Stimulated activated CD8-positive, alpha-beta memory T cell treated with anti-CD3 and anti-CD28 coated beads, Interleukin-4, amount 100 ng/mL, for 1 hour (primary cell): ENCODE measurements at places on chromosomes 2 and 18.
A peak's percentile ranks its signal among the peaks of the same experiment; 100 is the strongest.

DNA sequence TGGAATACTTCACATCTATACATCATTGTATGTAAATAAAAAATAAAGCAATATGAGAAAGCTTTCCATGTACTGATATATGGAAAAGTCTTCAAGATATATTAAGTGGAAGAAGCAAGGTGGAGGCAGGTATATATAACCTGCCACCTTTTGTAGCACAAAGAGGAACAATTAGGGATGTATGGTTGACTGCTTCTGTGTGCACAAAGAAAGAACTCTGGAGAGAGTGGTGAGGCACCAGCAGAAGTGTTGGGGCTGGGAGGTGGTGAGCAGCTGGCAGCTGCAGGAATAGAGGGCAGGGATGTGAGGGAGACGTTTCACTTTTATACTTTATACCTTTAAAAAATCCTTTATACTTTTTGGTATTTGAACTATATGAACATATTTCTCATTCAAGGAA is 26.1 kb downstream of the KIF5C start:
- DNase-seq, result no peak

DNA sequence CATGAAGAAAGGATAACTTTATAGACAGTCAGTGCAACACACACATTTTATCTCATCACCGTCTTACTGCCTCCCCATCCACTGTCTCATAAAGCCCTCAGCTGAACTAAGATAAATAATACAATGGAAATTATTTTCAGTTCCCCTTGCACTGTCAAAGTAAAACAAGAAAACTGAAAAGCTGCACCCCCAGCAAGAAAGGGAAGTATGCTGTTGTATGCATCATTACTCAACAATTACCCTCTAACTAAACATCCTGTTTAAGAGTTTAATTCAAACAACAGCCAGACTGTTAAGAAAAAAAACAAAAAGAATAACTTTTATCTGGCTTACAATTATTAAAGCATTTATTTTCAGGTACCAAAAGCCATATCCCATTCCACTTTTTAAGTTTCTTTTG is 25.0 kb downstream of the MPPE1 start:
- no peak for DNase-seq

DNA sequence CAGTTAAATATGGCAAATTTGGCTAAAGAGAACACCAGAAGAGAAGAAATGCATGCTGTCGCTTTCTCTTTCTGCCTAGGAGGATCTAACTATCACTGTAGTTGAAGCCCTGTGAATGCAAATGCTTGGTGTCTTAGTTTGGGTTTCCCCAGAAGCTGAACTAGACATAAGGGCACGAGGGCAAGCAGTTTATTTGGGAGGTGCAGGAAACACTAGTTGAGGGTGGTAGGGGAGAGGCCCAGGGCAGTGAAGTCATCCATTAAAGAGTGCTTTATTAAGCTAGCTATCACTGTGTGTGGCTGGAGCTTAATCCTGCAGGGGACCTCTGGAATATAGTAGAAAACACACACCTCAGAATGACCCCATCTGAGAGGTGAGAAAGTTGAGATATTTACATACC is 639.8 kb upstream of the ZEB2 start:
- no peak for DNase-seq

DNA sequence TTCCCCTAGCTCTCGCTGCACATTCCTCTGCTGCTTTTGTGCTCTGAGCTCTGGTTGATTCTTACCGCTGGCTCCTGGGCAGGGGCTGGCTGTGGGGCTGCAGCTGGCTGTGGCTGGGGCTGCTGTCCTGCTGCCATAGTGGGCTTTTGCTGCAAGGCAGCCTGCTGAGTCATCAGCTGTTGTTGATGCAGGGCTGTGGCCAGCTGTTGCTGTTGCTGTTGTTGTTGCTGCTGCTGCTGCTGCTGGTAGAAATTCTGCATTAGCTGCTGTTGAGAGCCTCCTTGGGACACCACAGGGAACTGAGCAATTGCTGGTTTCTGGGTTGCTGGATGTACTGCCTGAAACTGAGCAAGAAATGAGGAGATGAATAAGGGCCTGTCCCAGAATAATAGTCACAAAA is 77.2 kb upstream of the NFU1 start:
- DNase-seq, result no peak

- no peak for DNase-seq
These were observed 94.1 kb downstream of the PRPF40A start for GRCh38 chr2:152623076-152623740.

DNA sequence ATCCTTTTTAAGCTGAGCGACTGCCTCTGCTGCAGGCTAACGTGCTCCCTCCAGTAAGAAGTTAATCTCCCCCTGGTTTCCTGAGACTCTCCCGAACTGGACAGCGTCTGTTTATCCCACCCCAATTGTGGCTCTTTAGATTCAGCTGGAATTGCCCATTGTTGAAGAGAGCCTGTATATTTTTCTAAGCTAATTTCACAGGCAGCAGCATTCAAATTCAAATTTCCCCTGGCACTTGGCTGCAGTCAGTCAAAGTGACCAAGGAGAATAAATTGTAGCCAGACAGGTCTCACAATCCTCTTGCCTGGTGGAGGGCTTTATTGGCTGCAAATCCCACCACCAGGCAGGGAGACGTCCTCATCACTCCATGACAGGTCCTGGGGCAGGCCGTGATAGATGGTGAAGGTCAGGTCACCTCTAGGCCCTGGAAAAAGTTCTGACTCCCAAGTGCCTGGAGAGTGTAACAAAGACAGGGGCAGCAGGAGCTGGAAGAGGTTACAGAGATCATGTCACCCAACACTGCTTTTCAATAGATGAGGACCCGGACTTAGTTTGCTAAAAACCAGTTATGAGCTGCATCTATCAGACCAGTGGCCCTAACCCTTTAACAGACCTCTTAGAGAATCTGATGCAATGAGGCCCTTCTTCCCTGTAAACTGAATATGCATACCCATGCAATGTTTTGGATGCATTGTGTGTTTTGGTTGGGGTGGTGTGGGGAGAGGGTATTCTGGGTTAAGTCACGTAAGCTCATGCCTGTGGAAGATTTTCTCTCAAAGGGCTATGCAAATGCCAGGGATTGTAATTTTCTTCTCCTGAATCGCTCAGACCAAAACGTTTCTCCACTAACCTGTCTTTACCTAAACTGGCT is 32.3 kb upstream of the C18orf32 start:
- DNase-seq, result no peak

GRCh38 chr2:163255086-163255485 is 416.5 kb upstream of the KCNH7 start:
- DNase-seq, result no peak

DNA sequence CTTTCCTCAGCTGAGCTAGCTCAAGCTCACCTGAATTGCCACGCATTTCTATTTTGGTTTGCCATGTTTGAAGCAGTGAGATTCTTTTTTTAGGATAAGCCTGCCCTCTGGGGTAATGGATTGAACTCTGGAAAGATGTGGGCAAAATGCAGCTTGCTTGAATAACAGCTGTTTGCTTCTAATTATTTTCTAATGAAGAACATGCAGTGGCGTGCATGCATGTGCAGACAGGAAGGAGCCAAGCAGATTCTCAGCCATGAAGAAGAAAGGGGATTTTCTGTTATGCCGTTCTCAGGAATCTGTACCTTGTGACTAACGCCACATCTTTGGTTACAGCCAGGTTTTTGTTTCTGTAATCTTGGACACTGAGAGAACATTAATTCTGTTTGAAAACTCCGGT is 171.2 kb downstream of the ANTXR1 start:
- DNase-seq, result no peak

DNA sequence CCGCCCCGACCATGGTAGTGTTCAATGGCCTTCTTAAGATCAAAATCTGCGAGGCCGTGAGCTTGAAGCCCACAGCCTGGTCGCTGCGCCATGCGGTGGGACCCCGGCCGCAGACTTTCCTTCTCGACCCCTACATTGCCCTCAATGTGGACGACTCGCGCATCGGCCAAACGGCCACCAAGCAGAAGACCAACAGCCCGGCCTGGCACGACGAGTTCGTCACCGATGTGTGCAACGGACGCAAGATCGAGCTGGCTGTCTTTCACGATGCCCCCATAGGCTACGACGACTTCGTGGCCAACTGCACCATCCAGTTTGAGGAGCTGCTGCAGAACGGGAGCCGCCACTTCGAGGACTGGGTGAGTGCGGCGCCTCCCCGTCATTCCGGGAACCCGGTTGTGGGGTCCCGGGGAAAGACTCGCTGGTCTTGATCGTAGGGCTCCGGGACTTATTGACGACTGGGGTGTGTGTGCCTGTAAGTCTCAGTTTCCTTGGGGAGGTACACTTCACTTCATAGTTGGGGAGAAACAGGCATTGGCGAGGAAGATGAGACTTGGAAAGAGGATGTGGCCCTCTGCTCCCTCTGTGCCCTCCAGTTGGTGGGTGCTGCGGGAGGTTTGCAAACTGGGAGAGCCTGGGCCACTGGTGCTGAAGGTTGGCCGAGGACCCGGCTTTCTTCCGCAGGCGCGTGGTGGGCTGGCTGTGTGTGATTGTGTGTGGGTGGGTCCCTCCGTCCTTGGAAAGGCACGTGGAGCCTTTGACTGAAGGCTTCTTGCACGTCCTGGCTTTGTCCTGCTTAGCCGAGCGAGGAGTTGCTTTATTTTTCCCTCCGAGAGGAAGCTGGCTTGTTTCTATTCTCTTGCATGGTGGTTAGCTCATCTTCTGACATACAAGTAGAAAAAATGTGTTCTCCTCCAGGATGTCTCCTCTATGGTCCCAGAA is 886 bp downstream of the PRKCE start:
- DNase-seq, result no peak

DNA sequence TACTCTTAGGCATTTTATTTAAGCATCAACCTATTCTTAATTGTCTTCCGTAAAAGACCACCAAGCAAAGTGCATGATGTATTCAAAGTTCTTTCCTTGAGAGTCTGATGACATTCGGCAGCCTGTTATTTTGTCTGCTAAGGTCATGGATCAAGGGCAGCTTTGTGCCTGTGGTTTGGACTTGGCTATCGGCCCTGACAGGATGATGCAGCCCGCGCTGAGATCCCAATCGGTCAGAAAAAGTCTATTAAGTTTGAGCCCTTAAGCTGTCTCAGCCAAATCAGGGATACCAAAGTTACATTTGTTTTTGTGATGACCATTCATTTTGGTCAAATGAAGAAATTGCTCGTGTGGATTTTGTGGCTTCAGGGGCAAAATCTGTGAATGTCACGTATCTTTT is 718.9 kb upstream of the FANCL start:
- no peak for DNase-seq

DNA sequence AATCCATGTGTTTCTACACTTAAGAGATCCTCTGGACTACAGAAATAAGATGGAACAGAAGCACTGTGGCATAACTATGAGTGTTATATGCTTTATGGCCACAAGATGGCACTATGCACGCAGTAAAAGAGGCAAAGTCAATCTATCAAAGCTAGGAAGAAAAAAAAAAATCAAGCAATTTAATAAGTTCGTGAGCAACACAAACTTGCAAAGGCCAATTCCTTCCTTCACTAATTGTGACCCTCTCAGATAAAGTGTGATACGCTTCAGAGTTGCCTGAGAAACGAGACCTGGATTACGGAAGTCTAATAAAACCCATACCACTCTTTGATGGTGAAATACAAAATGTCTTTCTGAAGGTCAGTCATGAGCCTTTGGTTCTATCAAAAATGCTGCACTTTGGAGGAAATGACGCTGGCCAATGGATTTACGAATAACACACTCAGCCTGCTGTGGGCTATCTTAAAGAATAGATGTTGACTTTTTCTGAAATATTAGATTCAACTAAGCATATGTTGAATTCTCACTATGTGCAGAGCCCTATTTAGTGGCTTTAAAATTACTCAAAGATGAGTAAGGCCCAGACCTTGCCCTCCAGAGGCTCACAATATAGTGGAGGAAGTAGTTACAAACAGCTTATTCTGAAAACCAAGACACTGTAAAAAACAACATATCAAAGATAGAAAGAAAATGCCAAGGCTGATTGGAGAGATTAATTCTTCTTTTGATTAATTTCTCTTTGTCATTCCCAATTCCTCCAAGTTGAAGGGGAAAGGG is 35.5 kb upstream of the TTR start:
- no peak for DNase-seq

GRCh38 chr18:7609617-7610016 is 42.5 kb downstream of the PTPRM start:
- no peak for DNase-seq

GRCh38 chr2:9627310-9627709 is 3.5 kb downstream of the YWHAQ start:
- no peak for DNase-seq

DNA sequence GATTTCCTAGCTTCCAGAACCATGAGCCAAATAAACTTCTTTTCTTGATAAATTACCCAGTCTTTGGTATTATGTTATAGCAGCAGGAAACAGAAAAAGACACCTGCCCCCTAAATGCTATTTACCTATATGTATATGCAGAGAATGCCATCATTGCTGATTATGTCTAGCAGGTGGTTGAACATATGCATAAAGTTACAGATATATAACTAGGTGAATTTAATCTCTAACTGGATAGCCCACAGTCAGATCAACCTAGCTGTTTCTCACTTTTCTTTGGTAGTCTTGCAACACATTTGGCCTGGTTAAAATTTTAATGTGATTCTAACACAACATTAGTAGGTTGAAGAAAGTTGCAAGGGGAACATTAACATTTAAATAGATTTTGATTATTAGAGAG is 7.1 kb upstream of the CERS6 start:
- DNase-seq, result no peak

GRCh38 chr2:54522624-54523281 is 66.6 kb downstream of the SPTBN1 start:
- DNase-seq, result peak; percentile 37

GRCh38 chr2:127511917-127512316 is 14.4 kb downstream of the IWS1 start:
- no peak for DNase-seq

DNA sequence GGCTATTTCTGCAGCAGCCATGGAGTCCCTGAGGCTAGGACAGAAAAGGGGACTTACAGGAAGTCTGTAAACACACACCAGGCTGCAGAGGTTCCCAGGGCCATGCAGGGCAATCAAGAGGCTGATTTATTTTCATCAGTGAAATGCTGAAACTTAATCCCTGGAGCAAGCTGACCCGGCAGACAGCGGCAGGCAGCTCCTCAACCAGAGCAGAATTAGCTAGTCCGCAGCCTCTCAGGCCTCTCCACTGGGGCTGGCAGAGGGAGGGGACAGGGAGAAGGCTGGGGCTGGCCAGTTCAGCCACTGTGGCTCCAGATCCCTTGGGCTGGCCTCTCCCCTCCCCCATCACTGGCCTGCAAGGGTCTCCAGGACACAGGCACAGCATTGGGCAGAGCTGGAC is 136.3 kb downstream of the TNS1 start:
- no peak for DNase-seq

DNA sequence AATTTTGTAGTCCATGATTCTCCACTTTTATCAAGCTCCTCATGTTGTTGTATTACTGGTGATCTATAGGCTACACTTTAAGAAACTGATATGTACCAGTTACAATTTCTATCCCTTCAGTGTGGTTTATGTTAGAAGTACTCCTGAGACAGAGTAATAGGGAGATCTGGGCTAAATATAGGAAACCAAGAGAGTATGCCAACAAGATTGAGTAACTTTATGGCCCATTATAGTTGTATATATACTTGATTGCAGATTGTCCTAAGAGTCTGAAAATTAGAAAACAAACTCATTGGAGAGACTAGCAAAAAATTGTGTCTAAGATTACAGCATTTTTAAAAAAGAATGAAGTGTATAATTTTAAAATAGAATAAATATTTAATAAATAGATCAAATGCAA is 605.6 kb downstream of the XIRP2 start:
- DNase-seq, result no peak
